ENCODE measurements at places on chromosomes 6 and 20.

DNA sequence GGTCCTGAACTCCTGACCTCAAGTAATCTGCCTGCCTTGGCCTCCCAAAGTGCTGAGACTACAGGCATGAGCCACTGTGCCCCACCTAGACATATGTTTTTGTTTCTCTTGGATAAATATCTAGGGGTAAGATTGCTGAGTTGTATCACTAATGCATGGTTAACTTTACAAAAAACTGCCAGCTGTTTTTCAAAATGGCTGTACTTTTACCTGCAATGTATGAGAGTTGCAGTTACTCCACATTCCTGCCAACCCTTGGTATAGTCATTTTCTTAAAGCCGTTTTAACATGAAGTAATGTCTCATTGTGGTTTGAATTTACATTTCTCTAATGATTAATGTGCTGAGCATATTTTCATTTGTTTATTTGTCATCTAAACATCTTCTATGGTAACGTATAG lies 289.7 kb downstream of the UTRN start:
- DNase-seq = no peak

GRCh38 chr6:151388997-151389617 lies 2.3 kb downstream of the ZBTB2 start:
- no peak for DNase-seq

DNA sequence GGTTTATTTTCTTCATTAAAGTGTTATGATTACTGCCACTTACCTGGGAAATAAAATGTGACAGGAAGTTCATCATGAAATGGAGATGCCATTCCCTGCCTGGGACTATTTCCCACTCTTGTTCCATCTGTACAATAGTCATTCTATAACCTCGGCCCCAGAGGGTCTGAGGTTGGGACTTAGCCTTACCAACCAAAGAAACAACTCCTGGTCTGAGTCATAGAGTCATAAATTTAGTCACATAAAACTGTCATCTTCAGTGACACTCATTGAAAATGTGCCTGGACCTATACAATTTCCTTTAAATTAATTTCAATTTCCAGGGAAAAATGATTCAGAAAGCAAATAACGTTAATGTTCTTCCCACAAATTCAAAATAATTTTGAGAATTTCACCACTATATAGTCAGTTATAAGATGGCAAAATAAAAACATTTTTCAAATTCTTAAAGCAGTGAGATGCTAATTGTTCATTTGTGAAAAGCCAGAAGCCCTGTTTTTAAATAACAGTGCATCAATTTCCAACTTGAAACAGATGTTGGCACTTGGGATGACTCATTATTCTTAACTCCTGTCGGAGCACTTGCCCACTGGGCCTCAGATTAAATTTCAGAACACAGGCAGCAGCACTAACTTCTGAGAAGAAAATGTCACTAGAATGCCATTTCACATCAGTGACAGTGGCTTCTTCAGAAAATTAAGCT lies 201.2 kb upstream of the SMLR1 start:
- DNase-seq = no peak

GRCh38 chr6:130585587-130585986 lies 219.8 kb downstream of the TMEM200A start:
- DNase-seq = no peak

- no peak for DNase-seq
Observed at GRCh38 chr20:62765432-62766070, 30.7 kb upstream of the MRGBP start.

DNA sequence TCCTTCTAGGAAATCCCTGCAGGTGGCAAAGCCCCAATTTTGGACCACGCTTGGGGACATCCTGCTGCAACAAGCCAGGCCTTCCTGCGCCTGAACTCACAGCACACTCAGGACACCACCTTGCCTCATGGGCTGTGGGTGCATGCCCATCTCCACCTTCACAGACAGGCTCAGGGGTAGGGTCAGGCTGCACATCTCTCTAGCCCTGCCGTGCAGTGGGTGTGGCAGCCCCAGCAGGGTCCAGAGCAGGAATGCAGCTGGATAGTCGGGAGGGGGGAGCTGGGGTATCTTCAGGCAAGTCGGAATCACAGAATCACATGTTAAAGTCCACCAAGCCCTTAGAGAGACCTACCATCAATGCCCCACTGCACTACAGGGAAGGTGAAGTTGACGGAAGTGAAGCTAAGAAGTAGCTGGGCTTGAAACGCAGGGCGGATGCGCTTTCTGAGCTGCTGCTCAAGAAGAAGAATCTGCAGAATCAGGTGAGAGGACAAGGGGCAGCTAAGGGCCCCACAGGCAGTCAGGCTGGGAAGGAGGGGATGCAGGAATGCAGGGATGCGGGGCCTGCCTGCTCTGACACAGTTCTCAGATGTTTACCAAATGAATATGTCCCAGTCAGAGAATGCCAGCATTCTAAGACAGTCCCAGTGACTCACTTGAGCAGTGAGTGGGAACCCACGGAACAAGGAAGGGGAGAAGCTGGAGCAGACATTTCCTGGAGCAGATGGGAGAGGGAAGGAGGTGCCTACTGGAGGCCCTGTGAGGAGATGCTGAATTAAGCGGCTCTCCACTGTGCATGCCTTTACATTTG lies 11.3 kb downstream of the SERPINB6 start:
- no peak for DNase-seq

GRCh38 chr6:1135726-1136414 lies 176.0 kb upstream of the FOXQ1 start:
- no peak for DNase-seq

GRCh38 chr20:59750209-59750840 lies 146.0 kb downstream of the PHACTR3 start:
- no peak for DNase-seq

DNA sequence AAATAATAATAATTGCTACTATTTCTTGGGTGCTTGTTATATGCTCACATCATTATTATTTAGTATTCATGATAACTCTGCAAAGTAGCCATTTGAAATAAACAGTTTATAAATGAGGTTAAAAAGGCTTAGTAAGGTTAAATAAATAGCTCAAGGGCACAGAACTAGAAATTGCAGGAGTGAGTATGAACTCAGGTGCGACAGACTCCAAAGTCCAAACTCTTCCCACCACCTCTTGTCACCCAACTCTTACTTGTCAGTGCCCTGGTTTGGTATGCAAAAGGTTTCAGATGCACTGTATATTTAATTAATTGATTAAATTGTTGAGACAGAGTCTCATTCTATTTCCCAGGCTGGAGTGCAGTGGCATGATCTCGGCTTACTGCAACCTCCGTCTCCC lies 20.7 kb upstream of the CDC5L start:
- no peak for DNase-seq

- no peak for DNase-seq
Observed at GRCh38 chr20:31790401-31790800, 28.8 kb upstream of the MYLK2 start.

- DNase-seq = no peak
Observed at GRCh38 chr6:53943395-53943794, 148.6 kb downstream of the LRRC1 start.

DNA sequence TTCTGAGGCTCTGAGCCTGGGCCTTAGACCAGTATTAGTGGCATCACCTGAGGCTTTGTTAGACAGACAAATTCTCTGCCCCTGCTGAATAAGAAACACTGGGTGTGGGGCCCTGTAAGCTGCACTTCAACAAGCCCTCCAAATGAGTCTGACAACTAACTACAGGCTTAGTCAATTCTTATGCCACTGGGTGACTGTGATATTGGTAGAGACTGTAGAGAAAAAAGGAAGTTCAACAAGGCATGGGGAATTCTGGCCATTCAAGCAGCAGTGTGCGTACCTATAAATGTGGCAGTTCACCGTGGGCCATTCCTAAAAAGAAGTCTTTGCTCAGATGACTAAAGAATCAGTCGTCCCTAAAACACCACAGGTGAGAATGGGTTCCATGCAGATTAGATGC lies 82.7 kb downstream of the MDN1 start:
- no peak for DNase-seq

- DNase-seq = no peak
Observed at GRCh38 chr6:139985236-139985815, 610.9 kb upstream of the CITED2 start.

DNA sequence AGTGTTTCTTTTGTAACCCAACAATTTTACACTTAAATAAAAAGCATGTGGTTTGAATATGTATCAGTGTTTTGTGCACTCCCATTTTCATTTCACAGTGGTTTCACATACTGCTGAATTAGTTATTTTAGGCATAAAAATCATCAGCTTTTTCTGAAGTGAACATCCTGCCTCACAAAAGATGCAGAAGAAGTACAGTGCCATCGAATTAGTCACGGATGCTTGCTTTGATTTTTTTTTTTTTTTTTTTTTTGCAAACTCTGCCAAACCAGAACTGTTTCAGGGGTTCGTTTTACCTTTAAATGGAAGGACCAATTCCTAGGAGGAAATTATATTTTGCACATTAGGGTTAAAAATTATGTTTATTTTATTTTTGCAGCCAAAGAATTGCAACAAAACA lies 158.6 kb downstream of the RPS12 start:
- DNase-seq = no peak

DNA sequence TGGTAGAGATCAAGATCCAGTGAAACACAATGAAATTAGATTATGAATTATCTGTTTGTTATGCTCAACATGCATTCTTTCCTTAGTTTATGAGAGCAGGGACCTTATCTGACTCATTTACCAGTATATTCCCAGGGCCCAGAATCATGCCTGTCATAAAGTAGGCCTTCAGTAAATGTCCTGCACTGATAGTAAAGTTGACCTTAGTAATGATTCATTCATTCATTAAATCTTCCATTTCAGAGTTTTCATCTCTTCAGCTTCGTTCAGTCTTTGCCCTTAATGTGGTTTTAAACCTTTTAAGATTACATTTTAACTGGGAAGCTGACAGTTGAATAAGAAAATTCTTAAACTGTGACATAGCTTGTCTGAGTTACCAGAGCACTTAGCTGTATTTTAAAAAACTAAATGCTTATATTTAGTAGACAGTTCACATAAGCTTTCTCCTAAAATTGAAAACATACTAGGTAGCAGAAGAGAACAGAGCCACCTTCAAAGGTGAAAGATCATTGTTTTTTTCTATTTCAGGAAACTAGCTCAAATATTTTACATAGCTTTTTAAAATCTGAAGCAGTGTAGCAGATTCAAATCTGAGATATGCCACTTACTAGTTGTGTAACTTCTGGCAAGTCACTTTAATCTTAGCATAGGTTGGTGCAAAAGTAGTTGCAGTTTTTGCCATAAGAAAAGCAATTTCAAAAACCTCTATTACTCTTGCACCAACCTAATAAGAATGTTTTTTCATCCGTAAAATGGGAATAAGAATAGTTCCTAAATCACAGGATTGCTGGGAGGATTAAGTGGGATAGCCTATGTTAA lies 41.4 kb downstream of the MCM8 start:
- DNase-seq = no peak

DNA sequence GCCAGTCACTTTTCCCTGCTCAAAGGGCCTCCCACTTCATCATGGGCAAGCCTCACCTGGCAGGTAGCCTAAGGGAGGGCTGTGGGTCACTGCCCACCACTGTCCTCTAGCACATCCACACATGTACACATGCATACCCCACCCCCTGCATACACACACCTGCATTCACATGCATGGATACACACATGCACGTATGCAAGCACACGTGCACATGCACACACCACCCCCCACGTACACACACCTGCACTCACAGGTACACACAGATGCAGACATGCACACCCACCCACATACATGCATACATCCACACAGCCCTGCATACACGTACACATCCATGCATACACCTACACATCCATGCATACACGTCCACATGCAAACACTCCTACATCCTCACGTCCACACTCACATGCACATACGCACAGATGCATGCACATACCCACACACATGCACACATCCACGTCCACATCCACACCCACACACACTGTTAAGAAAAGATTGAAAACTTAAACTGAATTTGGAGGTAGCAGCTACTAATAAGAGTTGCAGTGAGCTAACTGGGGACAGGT lies 14.0 kb upstream of the EXOC2 start:
- no peak for DNase-seq

- DNase-seq = no peak
Observed at GRCh38 chr6:68716620-68717019, 81.5 kb downstream of the ADGRB3 start.

DNA sequence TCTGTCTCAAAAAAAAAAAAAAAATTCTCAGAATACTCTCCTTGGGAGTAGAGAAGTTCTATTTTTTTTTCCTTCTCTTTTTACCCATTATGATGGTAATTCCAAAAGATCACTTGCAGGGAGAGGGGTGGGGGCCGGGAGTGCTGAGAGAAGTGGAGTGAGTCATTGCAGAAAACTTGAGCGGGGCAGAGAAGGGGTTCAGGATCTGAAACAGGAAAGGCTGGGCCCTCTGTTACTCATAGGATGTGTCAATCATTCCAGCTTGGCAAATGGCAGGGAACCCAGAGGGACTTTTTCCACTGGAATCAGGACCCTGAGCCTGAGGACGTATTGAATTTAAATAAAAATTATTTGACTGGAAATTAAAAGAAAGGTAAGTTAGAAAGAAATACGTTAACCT lies 111.4 kb upstream of the ARMC2 start:
- no peak for DNase-seq

DNA sequence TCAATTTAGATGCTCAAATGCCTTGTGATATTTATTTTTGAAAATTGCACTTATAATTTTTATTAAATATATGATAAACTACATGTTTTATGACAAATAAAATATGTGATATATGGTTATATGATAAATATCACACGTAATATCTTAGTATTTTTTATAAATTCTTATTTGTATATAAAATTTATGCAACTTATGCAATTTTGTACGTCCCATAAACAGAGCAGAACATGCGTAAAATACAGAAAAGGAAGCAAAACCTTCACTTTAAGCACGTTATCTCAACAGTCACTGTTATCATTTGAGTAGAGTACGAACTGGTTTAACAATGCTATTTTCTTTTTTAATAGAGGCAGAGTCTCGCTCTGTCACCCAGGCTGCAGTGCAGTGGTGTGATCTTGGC lies 15.7 kb upstream of the ADRM1 start:
- no peak for DNase-seq

DNA sequence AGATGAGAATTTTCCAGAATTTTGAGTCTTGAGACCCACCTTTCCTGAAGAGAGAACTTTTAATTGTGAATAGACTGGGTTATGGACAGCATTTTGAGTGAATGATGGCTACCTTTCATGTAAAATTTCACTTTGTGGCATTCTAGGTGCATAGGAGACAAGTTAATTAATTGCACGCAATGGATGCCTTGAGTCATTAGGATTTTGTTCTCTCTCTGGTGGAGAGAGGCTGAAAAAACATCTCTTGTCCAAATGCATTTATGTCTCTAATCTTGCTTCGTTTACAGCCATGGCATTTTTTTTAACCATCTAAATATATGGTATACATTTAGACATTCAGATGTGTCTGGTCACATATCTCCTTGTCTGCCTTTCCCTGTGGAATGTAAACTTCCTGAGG lies 3.1 kb downstream of the RHAG start:
- no peak for DNase-seq

DNA sequence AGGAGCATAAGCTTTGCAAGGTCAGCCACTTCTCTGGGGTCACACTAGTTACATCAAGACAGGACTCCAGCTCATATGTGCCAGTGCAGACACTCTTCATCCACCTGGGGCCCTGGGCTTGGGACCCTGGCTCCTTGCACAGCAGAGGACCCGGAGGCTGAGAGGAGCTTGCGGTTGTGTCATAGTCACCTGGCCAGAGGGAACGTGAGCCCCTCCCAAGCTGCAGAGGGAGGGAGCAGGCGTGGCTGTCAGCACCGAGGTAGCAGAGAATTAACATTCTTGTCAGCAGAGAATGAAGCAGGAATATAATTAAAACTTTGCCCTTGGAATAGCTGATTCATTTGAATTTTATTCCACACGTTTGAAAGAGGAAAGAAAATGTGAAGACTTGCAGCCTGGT lies 36.8 kb downstream of the BCAS4 start:
- DNase-seq = no peak

GRCh38 chr6:165042912-165043311 lies 266.5 kb downstream of the C6orf118 start:
- no peak for DNase-seq
